ENCODE measurements at places on chromosomes 4 and X. TPM values are rescaled to one million over a fixed set of nuclear protein-coding genes. Genes with fewer than 3 reads are reported as not detected.

The TIMM8A gene
- 14.9 TPM for total RNA-seq

The HDX gene
- total RNA-seq = 0.74 TPM

The CLTRN gene
- total RNA-seq = 0.59 TPM

The P2RY10 gene
- total RNA-seq = 63.3 TPM

Measured in activated naive CD4-positive, alpha-beta T cell treated with anti-CD3 and anti-CD28 coated beads for 36 hours (primary cell).